NCI-H1436 treated with DMSO at 0.1 percent for 48 hours (cell line): ENCODE measurements at places on chromosomes 12 and 14.

DNA sequence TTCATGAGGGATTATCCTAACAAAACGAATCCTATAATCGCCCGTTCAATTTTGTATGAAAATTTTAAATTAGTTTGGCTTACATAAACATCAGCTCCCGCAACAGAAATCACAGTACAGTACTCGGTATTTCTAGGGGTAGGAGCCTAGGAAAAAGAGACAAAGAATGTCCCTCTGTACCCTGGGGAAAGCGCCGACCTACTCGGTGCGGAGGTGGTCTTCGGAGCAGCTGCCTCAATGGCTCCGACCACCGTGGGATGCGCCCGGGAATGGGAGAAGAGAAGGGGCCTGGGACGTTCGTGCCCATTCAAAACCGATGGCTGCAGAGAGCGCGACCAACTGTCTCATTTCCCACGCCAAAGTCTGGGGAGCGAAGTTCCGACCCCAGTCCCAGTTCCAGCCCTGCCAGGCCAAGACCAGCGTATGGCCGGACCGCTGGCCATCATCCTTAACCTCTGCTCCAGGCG lies 618 bp downstream of the GNPNAT1 start:
- no peak for DNase-seq

DNA sequence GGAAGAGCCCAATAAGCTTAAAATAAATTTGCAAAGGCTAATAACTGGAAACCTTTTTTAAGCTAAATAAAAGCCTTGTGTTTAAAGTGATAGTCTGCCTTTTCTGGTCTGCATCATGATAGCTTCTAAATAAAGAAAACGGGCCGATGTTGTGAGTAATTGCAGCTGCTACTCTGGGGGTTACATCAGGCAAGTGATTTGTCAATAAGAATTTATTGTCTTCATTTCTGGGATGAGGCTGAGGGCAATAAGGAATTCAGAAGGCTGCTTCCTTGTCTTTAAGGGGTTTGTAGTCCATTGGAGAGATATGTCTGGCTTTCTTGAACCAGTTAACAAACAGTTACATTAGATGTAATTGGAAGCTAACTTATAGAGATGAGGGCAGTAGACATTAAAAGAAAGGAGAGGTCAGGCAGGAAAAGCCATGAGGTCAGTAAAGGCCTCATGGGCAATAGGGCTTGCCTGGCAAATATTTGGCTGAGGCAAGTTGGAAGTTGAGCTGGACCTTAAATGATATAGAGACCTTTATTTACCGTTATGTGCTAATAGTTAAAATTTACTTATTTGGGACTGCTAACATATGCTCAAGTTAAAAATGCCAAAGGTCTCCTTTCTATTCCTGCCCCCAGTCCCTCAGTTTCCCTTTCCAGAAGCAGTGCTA lies 85.0 kb downstream of the CRADD start:
- no peak for DNase-seq

DNA sequence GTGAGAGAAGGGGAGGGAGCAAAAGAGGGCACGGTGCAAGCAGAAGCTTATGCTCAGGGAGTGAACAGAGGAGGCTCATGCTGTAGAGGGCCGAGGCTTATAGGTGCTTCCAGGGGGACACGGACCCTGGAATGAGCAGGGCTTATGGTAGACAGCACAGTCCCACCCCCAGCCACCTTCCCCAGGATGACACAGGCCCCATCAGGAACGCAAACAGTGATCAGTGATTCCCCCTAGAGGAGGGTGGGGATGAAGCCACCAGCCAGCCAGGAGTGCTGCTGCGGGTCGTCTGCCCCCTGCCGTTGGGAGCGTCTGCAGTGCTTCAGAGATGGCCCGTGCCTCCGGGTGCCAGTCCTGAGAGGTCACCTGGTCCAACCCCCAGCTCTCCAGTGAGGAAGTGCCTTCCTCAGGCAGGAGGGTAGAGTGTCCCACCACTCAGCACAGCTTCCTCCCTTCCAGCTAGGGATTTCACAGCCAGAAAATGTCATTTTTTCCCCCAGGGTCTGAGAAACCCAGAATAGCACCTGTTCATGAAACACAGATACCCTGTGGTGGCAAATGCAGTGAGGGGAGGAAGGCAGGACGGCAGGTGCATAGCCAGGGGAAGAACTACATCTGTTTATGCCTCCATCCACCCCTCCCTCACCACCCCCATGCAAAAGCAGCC lies 60.7 kb downstream of the SLC6A12 start:
- peak; percentile 24 for DNase-seq

GRCh38 chr12:67784831-67785230 lies 136.3 kb downstream of the DYRK2 start:
- no peak for DNase-seq

DNA sequence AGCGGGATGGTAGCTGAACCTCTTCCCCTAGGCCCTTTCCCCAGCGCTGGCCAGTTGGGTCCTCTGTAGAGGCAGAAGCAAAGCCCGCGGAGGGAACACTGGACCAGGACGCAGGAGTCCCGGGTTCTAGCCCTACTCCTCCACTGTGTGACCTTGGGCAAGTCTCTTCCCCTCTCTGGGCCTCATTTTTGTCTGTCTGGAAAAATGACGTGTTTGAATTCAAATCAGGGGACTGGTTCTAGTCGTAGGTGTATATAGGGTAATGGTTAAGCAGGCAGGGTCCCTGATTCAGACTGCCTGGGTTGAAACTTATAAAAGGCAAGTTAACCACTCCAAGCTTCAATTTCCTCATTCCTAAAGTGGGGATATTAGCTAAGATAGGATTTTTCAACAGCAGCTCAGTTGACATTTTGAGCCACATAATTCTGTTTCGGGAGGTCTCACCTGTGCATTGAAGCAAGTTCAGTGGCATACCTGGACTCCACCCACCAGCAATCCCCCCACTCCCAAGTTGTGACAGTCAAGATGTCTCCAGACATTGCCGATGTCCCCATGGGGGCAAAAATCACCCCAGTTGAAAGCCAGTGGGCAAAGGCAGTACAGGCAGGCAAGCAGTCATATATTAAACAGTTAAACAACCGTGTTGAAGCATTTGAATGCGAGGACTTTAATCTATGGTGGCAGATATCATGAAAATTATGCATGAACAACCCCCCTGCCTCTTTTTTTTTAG lies 899 bp downstream of the TPCN1 start:
- no peak for DNase-seq

GRCh38 chr14:100010679-100011078 lies 54.5 kb upstream of the EVL start:
- no peak for DNase-seq

GRCh38 chr12:113097716-113098440 lies 37.7 kb downstream of the RASAL1 start:
- DNase-seq, result no peak

GRCh38 chr12:8813572-8814357 lies 8.7 kb upstream of the A2ML1 start:
- DNase-seq, result no peak

GRCh38 chr14:65277580-65278270 lies 134.8 kb upstream of the FUT8 start:
- no peak for DNase-seq

GRCh38 chr14:45211295-45211694 lies 41.7 kb downstream of the MIS18BP1 start:
- DNase-seq, result no peak

DNA sequence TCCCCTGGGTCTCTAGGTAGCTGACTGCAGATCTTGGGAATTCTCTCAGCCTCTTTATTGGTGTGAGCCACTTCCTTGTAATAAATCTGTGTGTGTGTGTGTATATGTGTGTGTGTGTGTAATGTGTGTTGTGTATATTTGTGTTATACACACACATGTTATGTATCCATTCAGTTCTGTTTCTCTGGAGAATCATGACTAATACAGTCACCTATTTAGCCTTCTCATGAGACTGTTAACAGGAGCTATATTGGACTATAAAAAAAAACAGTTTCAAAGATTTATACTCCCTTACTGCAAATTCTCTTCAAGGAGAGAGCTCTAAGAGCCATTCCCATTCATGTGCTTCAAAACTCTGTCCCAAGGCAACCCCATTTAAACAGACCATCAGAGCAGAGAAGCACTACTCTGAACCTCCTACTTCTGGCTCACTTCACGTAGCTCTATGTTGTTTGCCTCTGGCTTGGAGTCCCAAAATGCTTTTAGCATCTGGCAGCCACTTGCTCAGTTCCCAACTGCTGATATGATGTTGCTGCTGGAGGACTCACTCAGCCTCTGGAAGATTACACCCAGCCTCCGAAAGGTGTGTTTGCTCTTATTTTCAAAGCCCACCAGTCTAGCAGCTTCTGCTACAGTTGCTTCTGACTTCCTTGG lies 48.7 kb upstream of the KITLG start:
- DNase-seq, result no peak
